ENCODE measurements at places on chromosomes 6 and 20.

- no peak for DNase-seq
Observed at GRCh38 chr6:128600397-128600951, 80.1 kb upstream of the PTPRK start.

GRCh38 chr6:15544321-15544900 is 118.4 kb downstream of the DTNBP1 start:
- DNase-seq = no peak

- DNase-seq = no peak
Observed at GRCh38 chr6:144809120-144809519, 524.0 kb downstream of the UTRN start.

DNA sequence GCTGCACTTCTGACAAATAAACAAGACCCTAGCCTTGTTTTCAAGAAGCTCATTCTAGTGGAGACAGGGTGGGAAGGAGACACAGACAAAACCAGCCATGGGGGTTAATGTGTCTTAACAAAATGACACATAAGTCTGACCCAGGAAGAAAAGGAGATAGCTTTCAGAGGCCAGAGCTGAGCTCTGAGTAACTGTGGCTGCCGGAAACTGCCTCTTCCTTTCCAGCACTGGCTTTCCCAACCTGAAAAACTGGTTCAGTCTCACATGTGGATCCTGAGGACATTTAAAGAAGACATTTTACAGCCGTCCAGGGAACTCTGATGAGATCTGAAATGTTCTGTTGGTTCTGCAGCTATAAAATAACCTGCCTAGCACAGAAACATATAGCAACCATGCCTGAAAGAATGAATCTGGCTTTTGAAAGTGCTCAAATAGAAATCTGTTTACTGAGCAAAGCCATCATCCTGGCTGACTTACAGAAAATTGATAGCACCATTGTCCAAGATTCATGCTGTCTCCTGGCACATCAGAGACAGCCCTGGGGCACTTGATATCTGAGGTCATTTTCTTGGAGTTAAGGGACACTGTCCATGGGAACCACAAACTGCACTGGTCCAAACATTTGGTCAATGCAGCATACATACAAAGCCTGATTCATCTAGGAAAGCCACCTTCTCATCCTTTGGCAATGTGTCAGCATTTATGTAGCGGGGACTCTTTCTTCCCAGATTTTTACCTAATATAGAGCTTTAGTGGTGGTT is 83.2 kb upstream of the PAX1 start:
- no peak for DNase-seq

- DNase-seq = no peak
Observed at GRCh38 chr6:147974376-147974775, 368.3 kb upstream of the SASH1 start.

GRCh38 chr6:107439406-107439805 is 20.0 kb downstream of the PDSS2 start:
- no peak for DNase-seq

DNA sequence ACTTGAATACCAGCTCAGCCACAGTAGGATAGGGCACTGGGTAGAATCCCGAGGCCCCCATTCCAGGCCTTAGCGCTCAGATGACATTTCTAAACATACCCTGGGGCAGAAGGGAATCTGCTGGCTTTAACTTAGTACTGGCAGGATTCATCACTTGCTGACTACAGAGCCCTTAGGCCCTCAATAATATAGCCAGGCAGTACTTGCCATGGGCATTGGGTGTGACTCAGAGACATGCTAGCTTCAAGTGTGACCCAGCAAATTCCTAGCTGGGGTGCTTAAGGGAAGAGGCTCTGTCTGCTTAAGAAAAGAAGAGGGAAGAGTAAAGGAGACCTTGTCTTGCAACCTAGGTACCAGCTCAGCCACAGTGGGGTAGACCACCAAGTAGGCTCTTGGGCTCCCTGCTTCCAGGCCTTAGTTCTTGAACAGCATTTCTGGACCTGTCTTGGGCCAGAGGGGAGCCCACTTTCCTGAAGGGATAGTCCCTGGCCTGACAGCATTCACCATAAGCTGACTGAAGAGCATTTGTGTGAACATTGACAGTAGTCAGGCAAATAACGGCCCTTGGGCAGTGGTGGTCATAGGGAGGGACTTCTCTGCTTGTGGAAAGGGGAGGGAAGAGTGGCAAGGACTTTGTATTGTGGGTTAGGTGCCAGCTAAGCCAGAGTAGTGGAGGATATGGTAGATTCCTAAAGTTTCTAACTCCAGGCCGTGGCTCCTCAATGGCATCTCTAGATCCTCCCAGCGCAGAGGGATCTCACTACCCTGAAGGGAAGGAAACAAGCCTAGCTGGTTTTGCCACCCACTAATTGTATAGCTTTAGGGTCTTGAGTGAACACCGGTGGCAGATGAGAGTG is 48.5 kb upstream of the HACE1 start:
- DNase-seq = no peak

- DNase-seq = no peak
Observed at GRCh38 chr6:73929405-73929804, 233.4 kb downstream of the CD109 start.

DNA sequence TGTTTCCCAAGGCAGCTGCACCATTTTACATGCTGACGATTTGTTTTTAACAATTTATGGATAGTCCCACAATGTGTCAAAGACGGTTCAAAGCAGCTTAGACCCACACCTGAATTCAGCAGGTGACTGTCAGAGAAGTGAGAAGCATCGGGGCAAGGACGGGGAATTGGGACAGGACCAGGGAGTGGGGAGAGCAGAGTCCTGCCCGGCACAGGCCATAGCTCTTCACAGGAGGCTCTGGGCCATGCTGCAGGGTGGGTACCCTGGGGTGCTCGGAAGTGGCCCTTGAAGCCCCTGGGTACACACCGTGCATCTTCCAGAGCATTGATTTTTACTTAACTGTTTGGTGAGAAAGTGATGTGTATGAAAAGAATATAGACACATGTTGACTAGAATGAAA is 33.2 kb upstream of the PHACTR3 start:
- no peak for DNase-seq

- DNase-seq = no peak
Observed at GRCh38 chr6:20056350-20056992, 155.8 kb downstream of the MBOAT1 start.

GRCh38 chr6:167892835-167893815 is 66.4 kb downstream of the AFDN start:
- DNase-seq = no peak

DNA sequence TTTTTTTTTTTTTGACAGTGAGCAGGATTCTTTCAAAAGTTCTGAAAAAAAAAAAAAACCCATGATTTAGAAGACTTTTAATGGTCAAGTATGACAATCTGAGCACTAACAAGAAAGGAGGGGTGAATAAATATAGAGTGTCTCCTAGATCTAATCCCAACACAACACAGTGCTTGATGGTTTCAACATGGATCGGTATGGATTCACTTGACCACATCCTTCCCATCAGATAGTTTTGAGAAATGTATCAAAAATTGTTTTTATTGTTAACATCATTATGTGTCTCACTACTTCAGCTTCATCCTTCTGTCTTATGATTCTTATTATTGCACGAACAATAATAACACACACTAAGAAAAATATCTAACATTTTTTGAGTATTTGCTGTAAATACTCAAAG is 21.0 kb downstream of the KIF13A start:
- DNase-seq = no peak

GRCh38 chr6:151565940-151566339 is 72.1 kb downstream of the CCDC170 start:
- DNase-seq = no peak

DNA sequence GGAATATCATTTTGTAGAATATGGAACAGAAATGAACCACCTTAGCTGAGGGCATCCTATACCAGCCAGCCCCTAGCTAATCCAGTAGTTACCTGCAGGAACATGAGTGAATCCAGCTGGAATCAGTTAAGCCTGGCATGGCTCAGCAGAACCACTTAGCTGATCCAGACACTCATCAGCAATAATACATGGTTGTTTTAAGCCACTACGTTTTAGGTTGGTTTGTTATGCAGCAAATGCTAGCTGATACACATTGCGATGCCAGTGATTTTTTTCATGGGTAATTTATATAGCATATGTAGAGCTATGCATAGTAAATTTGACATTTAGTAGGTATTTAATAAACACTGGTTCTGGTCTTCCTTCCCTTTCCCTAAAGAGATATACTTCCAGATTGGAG is 201.9 kb upstream of the JAG1 start:
- no peak for DNase-seq

GRCh38 chr20:64148581-64148980 is 15.7 kb upstream of the MYT1 start:
- no peak for DNase-seq

GRCh38 chr6:121032268-121033006 is 301.8 kb downstream of the TBC1D32 start:
- no peak for DNase-seq

DNA sequence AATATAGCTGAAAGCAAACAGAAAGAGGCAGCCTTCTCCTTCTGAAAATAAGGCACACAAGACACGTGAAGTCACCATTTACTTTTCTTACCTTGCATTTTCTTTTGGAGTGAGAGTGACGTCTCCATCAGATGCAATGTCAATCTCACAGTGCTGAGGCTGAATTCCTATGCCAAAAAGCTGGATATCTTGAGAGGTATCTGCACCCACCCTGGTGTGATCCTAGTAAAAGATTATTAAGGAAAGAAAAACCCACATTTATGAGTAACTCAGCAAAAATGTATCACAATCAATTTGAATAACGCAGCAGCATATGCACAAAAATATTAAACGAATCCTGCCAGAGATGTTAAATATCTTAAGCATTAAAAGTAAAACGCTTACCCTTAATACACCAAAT is 121.4 kb upstream of the NUP153 start:
- DNase-seq = no peak

GRCh38 chr20:50136822-50137599 is 16.5 kb downstream of the PEDS1 start:
- DNase-seq = no peak

- DNase-seq = no peak
Observed at GRCh38 chr6:160156842-160157241, 35.2 kb downstream of the SLC22A1 start.

- no peak for DNase-seq
Observed at GRCh38 chr6:146153040-146153758, 124.3 kb downstream of the GRM1 start.

DNA sequence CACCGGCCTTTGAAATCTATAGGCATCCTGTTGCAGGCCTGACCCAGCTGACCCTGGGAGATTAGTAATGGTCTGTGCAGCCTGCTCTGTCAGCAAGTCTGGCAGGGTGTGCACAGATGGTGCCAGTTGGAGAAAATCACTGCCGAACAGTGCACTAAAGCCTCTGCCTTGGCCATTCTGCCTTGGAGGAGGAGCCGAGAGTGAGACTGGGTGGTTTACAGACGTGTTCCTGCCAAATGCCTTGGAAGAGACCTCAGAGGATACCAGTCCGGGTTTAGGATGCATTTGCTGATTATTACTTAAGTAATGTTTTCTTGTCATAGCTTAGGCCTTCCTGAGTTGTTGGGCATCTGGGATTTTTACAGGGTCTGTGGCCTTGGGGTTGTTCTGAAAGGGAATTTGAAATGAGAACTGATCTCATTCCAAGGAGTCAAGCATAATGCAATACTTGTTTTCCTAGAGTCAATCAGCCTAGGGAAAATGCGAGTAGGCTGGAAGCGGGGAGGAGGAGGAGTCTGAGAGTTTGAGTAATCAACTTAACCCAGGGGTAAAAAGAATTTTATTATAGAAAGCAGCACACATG is 292.1 kb downstream of the SOX4 start:
- no peak for DNase-seq

- DNase-seq = no peak
Observed at GRCh38 chr6:10205892-10206291, 209.0 kb downstream of the TFAP2A start.

- no peak for DNase-seq
Observed at GRCh38 chr6:90887764-90888163, 300.9 kb upstream of the MAP3K7 start.

Data from activated CD4-positive, CD25-positive, alpha-beta regulatory T cell (primary cell).